ENCODE measurements at places on chromosomes 1 and 21. TPM values are rescaled to one million over a fixed set of nuclear protein-coding genes. Genes with fewer than 3 reads are reported as not detected.

DNA sequence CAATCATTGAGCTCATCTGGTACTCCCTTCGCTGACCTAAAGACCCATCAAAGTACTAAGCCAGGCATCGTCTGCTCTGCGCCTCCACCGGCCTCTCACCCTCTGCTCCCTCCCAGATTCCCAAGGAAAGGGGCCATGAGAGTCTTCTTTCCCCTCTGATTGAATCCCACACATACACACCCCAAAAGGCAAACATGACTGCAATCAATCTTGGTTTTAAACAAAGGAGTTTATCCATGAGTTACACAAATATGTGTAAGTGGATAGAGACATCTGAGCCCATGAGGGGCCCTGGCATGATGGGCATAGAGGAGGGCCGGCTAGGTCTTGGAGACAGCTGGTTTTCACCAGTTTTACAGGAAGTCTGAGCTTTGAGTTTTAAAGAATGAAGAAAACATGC is 50.9 kb downstream of the CAPN2 start:
- no peak for DNase-seq

GRCh38 chr1:110746644-110747259 is 72.0 kb upstream of the KCNA3 start:
- peak; percentile 70 for DNase-seq

- no peak for DNase-seq
These were observed 40.4 kb downstream of the ITPKB start for GRCh38 chr1:226698659-226699058.

DNA sequence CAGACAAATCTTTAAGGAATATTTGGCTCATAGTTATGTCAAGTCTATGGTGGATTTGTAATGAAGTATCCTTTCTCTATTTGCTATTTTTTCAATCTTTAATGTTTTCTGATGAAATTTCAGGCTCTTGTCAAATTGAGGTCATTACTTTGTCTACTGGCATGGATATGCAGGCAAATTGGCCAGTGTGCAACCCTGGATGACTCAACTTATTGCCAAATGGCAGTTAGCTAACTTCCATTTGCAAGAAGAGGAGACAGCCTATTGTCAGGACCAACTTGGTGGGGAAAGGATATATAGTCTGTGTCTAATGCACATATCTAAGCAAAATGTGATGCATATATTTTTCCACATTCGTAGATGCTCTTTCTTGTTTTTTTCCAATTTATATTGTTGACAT is 530.5 kb downstream of the PTBP2 start:
- peak; percentile 30 for DNase-seq

DNA sequence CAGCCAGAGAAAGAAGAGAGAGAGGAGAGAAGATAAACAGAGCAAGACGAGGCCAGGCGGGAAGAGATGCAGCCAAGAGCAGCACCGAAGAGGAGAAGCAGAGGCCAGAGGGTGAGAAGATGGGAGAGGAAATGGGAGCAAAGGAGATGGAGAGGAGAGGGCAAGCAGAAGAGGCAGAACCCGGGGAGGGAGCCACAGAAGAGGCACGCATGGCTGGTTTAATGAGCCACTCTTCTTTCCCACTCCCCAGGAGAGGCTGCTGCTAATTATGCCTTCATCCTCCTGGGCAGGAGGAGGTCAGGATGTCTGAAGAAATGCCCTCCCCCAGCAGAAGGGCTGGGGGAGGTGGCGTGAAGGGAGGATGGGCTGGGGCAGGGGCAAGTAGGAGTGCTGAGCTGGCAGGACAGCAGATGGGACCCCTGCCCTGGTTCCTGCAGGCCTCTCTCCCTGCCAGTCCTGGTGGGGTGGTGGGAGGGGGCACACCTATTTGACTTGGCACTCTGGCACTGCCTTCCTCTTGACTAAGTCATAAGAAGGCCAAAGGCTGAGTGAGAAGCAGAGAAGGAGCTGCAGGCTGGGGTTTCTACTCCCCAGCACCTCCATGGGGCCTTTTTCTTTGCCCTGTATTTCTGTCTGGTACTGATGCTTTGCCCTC is 32.3 kb downstream of the KIRREL1 start:
- peak; percentile 55 for DNase-seq

GRCh38 chr1:30638811-30639210 is 84.6 kb downstream of the MATN1 start:
- DNase-seq, result no peak

- no peak for DNase-seq
These were observed 7.9 kb downstream of the CCNL2 start for GRCh38 chr1:1391225-1391624.

DNA sequence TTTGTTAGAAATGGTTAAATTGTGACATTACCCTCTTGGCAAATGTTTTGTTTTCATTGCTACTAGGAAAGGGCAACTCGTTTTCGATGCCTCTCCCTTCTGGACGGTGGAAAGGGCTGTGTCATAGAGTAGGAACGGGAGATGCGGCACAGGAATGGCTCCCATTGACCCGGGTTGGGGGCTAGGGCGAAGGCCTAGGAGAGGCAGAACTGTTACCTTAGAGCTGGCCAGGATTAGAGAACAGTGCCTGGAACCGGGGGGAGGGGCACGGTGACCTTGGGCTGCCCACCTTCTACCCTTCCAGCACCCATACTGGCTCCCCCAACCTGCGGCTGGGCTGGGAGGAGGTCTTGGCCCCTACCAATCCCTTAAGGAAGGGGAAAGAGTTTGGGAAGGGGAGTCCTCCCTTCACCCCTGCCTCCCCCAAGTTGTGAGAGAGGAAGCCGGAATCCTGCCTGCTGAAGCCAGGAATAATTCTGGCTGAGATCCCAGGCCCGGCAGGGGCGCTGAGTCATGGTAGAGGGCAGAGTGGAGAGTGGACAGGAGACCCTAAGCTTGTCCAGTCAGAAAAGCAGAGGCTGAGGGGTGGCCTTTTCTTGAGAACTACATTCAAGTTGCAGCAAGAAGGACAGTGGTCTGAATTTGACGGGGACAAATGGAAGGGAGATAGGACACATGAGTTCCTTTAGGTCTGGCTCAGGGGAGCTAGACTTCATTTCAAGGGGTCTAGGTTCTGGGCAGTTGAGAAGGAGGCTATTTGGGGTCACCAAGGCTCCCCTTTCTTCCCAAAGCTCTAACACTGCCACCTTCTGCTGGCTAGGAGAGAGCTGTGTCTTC is 8.2 kb downstream of the LMNA start:
- DNase-seq, result peak; percentile 84

Gene ACTA1
- total RNA-seq, result not detected

Gene LRRC39
- total RNA-seq, result 0.42 TPM

Gene CSF3R
- not detected for total RNA-seq

Gene PGLYRP3
- not detected for total RNA-seq

Gene FRRS1
- 9.8 TPM for total RNA-seq

Gene CR1
- total RNA-seq, result 0.03 TPM

Gene CFHR4
- not detected for total RNA-seq

Gene NGF
- total RNA-seq, result 0.51 TPM

Gene FGR
- total RNA-seq, result not detected

Gene LHX8
- total RNA-seq, result 0.46 TPM

Measured in Daoy (cell line).